Caudate nucleus (tissue), 63 donors: ENCODE measurements at places on chromosomes 1 and 21.

DNA sequence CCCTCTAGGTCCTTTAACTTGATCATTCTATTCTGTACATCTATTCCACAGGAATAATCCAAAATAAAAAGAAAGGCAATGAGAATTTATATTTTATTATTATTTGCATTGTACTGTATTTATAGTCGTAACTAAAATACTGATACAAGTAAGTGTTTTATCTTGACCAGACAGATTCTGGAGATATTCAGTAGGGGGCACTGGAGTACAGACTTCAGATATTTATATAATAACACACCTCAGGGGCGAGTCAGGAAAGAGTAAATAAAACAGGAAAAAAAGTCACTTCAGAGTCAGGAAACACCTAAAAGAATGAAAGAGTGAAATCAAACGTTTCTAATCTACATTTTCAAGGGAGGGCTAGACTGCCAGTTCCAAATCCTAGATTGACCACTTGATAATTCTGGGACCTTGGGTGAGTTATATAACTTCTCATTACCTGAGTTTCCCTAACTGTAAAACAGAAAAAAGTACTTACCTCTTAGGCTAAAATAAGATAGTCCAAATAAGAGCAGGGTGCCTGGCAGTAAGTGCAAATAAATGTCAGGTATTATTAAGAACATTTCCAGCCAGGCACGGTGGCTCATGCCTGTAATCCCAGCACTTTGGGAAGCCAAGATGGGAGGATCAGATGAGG is 31.1 kb upstream of the MTF1 start:
- DNase-seq: no peak

DNA sequence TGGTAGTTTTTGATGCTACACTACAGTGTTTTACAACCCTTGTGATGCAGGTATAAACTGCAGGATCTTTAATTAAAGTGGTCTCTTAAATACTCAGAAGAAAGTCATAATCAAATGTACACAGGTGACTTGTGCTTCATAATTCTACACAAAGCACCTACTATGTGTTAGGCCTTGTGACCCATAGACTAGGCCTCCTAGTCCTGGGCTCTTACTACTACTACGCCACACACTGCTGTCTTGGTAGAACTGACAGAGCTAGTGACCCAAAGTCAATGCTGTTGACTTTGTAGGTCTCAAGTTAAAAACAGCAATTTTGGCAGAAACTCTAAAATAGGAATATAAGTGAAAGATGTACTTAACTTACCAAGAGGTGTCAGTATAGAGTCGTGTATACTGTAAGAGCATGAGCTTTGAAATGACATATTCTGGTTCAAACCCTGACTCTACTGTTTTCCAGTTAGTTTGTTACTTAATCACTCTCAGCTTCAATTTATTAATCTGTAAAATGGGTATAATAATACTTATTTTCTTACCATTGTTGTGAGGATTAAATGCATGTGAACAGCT is 48.6 kb upstream of the LMO4 start:
- no peak for DNase-seq

DNA sequence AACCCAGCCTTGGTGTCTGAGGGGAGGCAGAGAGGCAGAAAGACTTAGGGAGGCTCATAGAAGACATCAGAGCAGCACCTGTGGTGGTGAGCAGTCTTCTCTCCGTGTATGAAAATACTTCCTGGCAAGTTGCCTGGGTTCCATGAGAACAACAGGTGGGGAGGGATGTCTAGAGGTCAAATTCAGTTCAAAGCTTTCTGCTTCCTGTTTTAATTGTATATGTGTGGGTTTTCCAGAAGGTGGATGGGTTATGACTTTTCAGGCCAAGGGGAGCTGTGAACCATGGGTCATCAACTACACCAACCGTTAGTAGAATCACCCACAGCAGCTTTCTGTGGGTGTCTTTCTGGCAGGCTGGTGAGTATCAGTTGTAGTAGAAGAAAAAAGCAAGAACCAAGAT is 4.1 kb upstream of the FCRL2 start:
- no peak for DNase-seq

DNA sequence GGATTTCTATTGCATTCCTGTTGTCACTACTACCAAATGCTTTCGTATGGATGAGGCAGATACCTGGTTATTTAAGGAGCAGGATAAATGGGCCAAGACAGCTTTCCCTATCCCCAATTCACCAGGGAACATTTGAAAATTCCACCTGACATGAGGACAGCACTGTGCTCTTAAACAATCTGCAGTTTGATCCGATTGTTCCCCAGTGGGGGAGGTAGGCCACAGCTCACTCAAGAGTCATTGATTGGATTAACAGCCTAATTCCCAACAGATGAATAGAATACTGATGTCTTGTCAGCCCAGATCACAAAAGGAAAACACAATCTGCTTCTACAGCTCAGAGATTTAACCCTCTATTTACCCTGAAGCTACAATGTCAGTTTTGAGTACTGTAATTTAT is 123.9 kb downstream of the LHX4 start:
- no peak for DNase-seq

DNA sequence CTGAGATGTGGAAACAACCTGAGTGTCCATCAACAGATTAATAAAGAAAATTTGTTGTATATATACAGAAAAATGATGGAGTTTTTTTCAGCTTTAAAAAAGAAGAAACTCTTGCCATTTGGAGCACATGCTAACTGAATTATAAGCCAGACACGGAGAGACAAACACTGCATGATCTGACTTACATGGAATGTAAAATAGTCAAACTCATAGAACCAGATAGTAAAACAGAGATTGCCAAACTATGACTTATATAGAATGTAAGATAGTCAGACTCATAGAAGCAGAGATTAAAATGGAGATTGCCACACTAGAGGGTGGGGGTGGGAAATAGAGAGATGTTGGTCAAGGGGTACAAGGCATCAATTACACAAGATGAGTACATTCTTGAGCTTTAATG is 1786.6 kb downstream of the PLA2G4A start:
- no peak for DNase-seq

DNA sequence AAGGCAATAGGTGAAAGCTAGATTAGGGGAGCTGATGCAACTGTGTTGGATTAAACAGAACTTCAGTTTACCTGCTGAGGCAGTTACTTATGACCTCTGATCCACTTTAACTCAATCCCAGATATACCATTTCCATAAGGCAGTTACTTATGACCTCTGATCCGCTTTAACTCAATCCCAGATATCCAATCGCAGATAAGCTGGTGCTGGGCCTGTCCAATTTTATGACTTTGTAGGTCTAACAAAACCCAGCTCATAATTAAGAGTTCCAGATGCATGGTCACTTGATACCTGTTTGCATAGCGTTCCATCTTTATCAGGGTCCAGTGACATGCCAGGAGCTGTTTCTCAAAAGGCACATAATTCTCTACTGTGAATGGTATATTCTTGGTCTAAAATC is 396.0 kb downstream of the AGBL4 start:
- DNase-seq: no peak
